ENCODE measurements at places on chromosomes 5 and 9.
A peak's percentile ranks its signal among the peaks of the same experiment; 100 is the strongest.

DNA sequence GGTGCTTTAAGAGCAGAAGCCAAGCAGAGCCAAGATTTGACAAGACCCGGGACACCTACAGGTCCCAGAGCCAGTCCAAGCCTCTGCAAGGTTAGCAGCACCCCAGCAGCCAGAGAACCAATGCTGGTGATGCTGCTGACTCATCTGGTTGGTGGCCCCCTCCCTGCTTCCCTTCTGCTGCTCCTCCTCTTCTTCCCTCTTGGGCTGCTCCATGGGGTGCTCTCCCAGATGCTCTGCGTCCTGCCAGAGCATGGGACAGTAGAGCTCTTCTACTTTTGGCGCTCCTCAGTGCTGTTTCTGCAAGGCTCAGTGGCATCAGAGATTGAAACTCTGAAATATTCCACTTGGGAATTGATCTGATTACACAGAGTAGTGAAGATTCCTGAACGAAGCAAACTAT is 76.1 kb upstream of the SAP30L start:
- no peak for DNase-seq

DNA sequence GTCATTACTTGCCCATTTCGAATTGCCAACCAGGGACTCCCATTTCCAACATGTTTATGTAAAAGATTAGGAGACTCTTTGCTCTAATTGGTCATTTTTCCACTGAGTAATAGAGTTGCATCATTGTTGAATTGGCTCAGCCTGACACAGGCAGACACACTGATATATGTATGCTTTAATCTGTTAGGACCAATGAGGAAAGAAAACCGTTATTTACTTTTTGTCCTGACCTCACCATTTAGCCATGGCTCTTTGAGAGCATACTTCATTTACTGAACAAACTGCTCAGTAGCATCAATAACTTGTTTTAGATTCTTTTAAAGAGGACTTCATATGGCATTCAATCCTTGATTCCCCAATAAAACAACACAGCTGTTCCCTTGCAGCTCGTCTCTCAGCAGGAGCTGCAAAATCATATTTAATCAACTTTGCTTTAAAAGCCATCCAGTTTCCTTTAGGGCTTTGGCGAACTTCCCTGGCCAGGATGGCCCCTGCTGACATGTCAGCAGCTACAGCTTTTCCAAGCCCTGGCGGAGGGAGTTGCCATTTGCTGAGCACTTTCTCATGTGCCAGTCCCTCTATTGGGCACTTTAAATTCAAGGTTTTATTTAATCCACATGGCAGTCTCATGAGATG is 251.5 kb upstream of the TNC start:
- no peak for DNase-seq

GRCh38 chr5:131534974-131535373 is 100.1 kb downstream of the RAPGEF6 start:
- DNase-seq: no peak

DNA sequence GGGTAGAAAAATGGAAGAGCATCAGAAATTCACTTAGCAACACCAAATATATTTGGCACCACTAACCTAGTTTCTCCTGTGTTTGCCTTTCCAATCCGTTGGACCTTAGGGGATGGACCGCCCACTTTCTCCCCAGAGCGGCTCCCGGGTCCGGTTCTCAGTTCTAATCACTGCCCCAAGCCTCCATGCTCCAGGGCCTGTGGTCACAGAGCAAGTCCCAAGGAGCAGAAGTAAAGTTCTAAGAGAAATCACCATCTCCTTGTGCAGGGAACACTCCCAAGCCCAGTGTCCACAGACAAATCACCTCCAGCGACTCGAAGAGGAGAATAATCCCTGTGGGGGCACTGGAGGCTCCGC is 728 bp upstream of the SLC1A1 start:
- DNase-seq: peak; percentile 55

DNA sequence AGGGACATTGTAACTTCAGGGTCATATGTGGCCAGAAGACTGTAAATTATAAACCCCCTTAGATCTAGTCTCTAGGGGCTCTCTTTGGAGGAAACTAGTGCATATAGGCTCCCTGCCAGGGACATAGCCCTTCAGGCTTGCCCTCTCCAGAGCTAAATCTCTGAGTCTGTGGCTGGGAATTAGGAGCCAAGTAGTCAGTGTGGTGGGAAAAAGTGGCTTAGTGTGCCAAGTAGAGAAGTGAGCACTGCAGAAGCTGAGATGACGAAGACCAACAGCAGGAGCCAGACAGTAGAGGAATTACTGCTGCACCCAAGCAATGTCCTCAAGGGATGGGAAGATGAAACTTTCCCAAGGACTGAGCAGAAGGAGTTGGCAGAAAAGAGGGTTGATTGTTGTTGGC is 71.2 kb downstream of the CWC27 start:
- no peak for DNase-seq

DNA sequence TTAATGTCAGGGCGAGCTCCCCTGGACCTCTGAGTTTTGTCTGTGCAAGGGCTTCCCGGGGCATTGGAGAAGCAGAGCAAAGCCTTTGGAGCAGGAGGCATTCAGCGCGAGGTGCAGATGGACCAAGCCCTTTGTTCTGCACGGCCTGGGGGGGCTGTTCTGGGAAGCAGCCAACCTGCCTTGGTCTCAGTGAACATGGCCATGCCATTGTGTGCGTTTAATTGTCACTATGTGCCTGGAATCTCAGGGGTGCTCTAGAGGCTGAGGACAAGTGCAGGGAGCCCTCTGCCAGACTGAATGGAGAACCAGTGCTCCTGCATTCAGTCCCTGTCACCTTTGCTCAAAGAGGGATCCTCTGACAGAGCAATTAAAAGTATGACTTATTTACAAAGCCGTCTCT is 329.4 kb downstream of the IRX1 start:
- DNase-seq: no peak

GRCh38 chr9:124125651-124125977 is 114.0 kb downstream of the LHX2 start:
- no peak for DNase-seq

DNA sequence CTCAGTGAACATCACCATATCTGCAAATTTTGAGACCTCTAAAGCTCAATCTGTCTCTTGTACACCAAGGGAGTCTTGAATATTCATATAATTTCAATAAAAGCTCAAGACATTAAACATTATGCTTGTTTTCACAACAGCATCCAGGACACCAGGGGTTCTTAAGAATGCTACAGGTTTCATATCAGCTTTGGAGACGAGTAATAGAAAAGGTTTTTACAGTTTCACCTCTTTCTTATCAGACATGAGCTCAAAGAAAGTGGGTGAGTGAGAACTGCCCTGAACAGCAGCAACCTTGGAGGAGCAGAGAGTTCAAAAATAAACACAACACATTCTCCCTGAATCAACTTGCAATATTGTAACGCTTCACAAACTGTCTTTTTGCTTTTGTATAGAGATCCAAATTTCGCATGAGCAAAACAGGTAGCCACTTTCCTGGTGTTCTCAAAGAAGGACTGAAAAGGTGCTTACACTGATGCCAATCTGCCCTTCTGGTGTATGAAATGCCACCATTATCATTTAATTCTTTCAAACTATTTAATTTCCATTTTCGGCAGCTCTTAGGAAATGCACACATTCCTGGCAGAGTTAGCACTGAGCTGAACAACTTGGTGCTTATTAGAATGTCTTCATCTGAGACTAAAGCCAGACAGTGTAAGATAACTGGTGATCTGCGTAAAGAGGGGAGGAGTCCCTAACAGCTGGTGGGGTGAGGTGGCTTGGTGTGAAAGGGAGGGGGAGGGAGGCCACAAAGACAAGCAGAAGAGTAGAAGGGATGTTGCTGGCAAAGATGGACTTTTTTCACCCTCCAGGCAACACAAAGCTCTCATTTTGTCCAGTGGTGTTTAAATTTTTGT is 535.3 kb downstream of the PDE4D start:
- no peak for DNase-seq

- no peak for DNase-seq
Observed at GRCh38 chr5:159489779-159490178, 159.5 kb upstream of the IL12B start.

- DNase-seq: no peak
Observed at GRCh38 chr5:153985498-153985897, 53.2 kb downstream of the FAM114A2 start.

- no peak for DNase-seq
Observed at GRCh38 chr9:70642341-70642740, 227.9 kb upstream of the KLF9 start.

GRCh38 chr9:129558551-129559505 is 62.1 kb downstream of the C9orf50 start:
- DNase-seq: no peak

GRCh38 chr5:35908814-35909213 is 29.6 kb downstream of the CAPSL start:
- no peak for DNase-seq

GRCh38 chr9:137772281-137772873 is 105.2 kb upstream of the CACNA1B start:
- DNase-seq: no peak

DNA sequence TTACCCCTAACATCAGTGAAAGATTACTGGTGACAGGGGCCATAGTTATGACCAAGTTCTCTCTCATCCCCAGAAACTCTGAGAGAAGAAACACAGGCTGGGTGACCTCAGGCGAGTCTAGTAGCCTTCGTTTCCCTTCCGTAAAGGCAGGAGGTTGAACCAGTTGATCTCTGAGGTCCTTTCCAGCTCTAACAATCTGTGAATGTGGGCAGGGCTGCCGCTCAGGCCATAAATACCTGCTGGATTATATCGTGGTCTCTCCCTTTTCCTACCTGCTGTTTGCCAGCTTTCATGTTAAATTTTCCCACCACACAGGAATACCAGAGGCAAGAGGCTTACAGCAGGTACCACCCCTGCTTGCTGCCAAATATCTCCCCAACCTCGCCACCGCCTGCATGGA is 357.5 kb downstream of the SH3GL2 start:
- no peak for DNase-seq

GRCh38 chr9:90900130-90900529 is 98.5 kb downstream of the SYK start:
- no peak for DNase-seq

- no peak for DNase-seq
Observed at GRCh38 chr9:120837921-120838320, 4.8 kb downstream of the PSMD5 start.

GRCh38 chr5:28012538-28012937 is 974.2 kb upstream of the CDH9 start:
- peak; percentile 19 for DNase-seq

- DNase-seq: no peak
Observed at GRCh38 chr5:31554552-31554951, 22.5 kb downstream of the C5orf22 start.

GRCh38 chr9:81103597-81104471 is 585.5 kb downstream of the TLE1 start:
- no peak for DNase-seq

GRCh38 chr5:124436294-124436693 is 310.1 kb downstream of the ZNF608 start:
- no peak for DNase-seq

GRCh38 chr5:7473668-7474215 is 77.8 kb downstream of the ADCY2 start:
- no peak for DNase-seq

DNA sequence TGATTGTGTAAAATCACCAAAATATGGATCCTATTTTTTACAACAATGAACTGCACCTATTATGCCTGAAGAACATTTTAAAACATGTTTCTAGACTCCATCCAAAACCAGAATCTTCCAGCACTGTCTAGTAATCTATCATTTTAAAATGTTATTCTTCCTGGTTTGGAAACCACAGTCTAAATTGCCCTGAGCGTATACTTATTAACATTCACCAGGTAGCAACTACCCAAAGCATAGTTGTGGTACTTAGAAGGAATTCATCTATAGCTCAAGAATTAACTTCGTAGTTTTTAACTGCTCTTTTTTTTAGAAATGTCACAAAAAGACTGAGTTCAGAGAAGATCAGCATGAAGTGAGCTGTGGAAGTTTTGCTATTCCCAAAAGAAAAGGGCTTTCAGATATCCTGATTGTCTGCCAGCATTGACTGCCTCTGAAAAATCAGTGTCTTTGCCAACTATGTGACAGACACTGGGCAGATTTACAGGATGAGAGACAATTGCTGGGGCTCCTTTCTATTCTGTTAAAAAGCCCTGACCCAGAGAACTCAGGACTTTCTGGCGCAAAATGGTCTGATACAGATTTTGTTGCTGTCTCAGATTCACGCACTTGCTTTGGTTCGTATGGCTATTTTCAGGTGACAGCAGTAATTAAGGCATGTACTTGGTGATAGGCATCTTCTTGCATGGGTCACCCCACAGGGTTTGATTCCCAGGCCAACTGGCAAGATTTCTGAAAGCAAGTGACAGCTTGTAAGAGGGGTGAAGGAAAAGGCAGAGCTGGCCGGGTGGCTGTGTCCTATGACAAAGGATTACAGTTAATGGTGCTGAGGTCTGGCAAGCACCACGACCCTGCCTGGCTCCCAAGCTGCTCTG is 152.5 kb upstream of the RAI14 start:
- DNase-seq: no peak

DNA sequence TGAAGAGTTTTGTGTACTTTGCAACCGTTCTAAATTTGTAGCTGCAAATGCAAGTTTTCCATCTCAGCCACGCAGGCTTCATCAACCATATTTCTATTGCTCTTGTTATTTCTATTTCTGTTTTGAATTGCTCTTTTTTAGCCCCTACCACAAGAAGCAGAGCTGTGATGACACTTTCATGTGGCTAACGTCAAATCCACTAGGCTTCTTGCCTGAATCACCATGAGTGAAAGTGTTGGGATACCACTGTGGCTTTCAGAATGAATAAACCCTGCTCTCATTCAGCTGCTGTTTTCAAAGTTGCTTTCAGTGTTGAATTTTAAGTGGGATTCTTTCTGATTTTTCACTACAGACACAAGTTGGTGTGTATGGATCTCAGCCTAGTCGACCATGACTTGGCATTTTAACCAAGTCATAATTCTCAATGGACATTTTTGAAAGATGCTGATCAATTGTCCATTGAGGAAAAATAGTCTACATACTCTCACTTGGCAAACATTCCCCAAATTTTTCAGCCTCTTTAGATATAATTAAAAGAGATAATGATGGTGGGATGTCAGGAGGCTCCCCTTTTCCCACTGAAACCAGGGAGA is 41.0 kb upstream of the MTAP start:
- DNase-seq: no peak

DNA sequence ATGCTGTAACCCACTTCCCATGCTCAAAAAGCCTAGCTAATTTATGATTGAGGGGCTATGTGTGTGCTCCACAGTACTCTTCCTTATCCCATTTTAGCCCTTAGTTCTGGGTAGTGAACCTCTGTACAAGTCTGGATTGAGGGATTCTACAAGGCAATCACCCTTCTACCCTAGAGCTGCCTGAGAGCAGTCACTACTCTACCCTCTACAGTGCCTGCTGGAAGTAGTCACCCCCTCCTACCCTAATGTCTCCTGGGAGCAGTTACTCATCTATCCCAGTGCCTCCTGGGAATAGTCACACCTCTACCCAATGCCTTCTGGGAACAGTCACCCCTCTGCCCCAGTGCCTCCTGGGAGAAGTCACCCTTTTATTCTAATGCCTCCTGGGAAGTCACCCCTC is 150.6 kb downstream of the ATP10B start:
- peak; percentile 6 for DNase-seq

Data from RKO (cell line).